ENCODE measurements at places on chromosomes 3 and 15. TPM values are rescaled to one million over a fixed set of nuclear protein-coding genes. Genes with fewer than 3 reads are reported as not detected.
A peak's percentile ranks its signal among the peaks of the same experiment; 100 is the strongest.

VPS33B gene
- polyA plus RNA-seq = 16.3 TPM

IL17RE gene
- 102 TPM for polyA plus RNA-seq

- DNase-seq = peak; percentile 41
Observed at GRCh38 chr3:124845406-124845805, 41.8 kb downstream of the ITGB5 start.

GRCh38 chr15:72078887-72079286 is 39.1 kb downstream of the MYO9A start:
- DNase-seq = no peak

DNA sequence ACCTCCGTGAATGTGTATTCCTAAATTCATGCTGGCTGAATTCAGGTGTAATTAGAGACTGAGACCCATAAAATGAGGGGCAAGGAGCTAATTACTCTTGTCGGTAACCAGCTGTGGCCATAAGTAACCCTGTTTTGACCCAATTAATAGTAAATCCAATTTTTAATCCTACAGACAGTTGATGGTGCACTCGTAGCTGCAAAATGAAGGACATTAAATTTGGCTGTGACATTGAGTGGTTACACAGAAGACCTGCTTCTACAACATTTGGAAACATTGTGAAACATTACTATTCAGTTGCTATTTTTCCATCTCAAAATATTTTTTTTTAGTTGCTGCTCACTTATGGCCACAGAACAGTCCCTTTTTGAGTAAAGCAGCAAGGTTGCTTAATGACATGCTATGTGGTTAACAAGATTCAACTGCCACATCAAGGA is 33.0 kb downstream of the MBNL1 start:
- DNase-seq = no peak

- no peak for DNase-seq
Observed at GRCh38 chr3:72657666-72658065, 190.6 kb downstream of the SHQ1 start.

GRCh38 chr15:41437448-41437847 is 20.6 kb downstream of the RTF1 start:
- DNase-seq = no peak

- no peak for DNase-seq
Observed at GRCh38 chr3:31523543-31523942, 9.2 kb upstream of the STT3B start.

GRCh38 chr3:195188426-195188927 is 82.5 kb downstream of the XXYLT1 start:
- no peak for DNase-seq

DNA sequence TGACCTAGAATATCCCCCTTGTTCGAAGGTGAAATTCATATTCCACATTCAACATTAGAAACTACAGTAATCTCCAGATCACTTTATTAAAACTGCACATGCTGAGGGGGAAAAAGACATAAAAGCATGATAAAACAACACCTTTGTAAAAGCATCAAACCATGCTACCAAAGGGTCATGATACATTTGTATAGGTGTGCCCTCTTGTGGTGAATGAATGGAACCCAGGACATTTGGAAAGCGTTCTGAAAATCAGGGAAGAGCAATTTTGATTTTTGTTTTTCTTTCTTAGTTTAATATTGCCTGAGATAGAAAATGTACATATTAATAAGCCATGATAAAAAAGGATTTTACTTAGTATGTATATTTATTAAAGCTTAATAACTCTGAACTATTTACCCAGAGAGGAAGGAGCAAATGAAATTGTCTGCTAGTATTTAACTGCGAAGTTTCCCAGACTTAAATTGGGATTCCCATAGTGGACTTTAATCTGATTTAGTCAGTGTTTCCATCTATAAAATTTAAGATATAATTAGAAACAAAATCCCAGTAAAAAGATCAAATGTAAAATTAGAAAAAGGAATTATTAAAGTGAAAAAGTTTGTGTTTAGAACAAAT is 105.8 kb upstream of the ARL6 start:
- no peak for DNase-seq

DNA sequence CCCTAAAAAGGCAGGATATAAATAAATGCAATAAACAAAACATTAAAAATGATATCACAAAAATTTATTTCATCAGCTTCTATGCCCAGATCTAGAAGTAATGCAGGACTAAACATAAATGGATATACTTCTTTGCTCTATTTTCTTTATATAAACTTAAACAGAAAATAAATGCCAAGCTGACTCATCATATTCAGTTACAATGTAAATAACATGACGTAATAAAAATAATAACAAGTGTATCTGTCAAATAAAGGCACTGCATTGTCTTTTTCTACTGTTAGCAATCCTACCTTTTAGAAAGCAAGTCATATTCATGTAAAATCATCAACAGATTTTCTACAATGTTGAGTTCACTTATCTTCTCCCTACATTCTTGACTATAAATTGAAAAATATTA is 61.6 kb downstream of the NEK10 start:
- DNase-seq = no peak

DNA sequence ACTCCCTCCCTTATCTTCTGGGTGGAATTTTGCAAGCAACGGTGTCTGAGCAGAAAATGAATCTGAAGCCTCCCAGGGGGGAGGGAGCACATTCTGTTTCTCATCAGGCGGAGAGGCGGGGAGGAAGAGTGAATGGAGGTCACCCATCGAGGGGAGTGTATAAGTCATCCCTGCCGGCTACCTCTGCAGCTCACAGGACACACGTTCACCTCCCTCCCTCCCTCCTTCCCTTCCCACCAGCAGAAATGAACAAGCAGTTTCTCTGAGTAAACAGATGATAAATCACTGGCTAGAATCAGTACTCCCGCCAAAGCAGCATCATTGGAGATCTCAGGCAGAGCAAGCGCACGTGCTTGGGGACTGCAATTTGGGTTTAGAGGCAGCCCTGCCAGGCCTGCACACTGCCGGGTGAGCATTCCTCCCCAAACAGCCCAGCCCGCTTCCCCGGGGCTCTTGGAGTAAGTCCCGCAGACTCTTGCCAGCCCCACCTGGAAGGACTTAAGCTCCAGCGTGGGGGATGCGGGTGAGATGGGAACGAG is 38.3 kb downstream of the CPN2 start:
- no peak for DNase-seq

GRCh38 chr3:167184511-167184910 is 195.6 kb downstream of the ZBBX start:
- DNase-seq = no peak

- no peak for DNase-seq
Observed at GRCh38 chr3:126127452-126127851, 43.5 kb upstream of the SLC41A3 start.

SLC22A14 gene
- 0.24 TPM for polyA plus RNA-seq

TRIM42 gene
- polyA plus RNA-seq = not detected

- no peak for DNase-seq
Observed at GRCh38 chr3:155714295-155714718, 30.6 kb downstream of the PLCH1 start.

MLF1 gene
- polyA plus RNA-seq = 90.4 TPM

WNT7A gene
- polyA plus RNA-seq = 0.44 TPM

DNA sequence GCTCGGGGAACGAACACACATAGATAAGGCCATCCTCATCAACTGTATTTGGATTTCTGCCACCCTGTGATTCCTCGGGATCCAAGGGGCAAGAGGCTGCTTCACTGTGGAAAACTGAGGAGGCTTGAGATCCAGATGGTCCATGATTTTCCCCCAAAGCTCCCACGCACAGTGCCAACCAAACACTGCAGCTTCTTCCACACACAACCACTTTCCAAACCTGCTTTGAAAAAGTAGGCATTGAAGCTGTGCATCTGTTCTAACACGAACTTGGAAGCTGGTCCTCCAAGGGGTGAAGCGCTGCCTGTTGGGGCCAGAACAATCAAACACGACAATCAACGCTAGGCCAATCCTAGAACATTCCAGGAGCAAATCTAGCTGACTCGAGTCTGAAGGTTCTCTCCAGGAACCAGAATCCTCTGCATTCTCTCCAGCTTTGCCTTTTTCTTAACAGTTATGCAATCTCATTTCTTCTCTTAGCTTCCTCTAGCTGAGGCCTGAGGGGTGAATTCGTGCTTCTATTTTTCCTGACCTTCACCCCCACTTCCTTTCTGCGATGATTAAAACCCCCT is 104.4 kb downstream of the LRRK1 start:
- no peak for DNase-seq

All from right lung (tissue), 10 donors.